ENCODE measurements at places on chromosomes 1 and 21.

GRCh38 chr1:36365381-36365780 lies 20.3 kb downstream of the STK40 start:
- H3K27ac ChIP-seq, result no peak overlapping the region
- H3K36me3 ChIP-seq, result peaks cover 32% of the 10 kb centered on the region
- H3K4me1 ChIP-seq, result peaks cover 36% of the 10 kb centered on the region
- no peaks in the 10 kb centered on the region for H3K27me3 ChIP-seq

GRCh38 chr1:2199042-2199810 lies 4.7 kb upstream of the FAAP20 start:
- peak; percentile 78 for DNase-seq
- peak overlapping the region; percentile 78 for H3K4me3 ChIP-seq
- peaks cover 16% of the 10 kb centered on the region for H3K36me3 ChIP-seq
- H3K27me3 ChIP-seq, result no peaks in the 10 kb centered on the region

DNA sequence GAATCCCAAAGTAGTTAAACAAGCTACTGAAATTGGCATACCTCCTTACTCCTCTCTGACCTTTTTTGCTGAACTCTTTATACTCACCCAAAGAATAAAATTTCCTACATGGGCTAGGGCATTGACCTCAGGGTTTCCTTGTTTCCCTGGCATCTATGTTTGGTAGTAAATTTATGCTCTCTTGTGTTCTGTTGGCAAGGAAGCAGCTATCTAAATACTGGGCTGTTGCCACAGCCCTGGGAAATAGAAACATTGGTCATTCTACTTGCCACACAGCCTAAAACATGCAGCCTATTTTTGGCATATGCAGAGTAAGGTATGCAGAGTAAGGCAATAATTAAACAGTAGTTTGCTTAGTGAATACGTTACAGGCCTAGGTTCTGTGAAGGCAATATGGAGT lies 351.4 kb downstream of the HLX start:
- H3K36me3 ChIP-seq, result peaks cover 4% of the 10 kb centered on the region
- no peak for DNase-seq
- no peak overlapping the region for H3K27ac ChIP-seq
- H3K4me3 ChIP-seq, result no peak overlapping the region

DNA sequence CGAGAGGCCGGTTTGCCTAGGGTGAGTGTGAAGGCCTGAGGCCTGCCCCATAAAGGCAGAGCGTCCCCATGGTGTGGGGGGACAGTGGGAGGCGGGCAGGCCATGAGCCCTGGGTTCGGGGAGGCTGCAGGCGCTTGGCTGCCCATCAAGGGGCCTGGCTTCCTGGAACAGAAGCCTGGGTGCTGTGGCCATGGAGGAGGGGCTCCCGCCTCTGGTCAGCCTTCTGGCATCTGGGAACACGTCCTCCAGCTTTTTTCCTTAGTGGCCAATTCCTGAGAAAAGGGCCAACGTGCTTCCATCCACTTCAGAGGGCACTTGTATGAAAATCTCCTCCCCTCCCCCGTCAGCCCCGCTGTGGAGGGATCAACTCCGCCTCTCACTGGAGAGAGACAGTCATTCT lies 58.7 kb downstream of the PRDM16 start:
- H3K27ac ChIP-seq, result no peak overlapping the region
- H3K27me3 ChIP-seq, result peaks cover 6% of the 10 kb centered on the region
- no peaks in the 10 kb centered on the region for H3K4me1 ChIP-seq

DNA sequence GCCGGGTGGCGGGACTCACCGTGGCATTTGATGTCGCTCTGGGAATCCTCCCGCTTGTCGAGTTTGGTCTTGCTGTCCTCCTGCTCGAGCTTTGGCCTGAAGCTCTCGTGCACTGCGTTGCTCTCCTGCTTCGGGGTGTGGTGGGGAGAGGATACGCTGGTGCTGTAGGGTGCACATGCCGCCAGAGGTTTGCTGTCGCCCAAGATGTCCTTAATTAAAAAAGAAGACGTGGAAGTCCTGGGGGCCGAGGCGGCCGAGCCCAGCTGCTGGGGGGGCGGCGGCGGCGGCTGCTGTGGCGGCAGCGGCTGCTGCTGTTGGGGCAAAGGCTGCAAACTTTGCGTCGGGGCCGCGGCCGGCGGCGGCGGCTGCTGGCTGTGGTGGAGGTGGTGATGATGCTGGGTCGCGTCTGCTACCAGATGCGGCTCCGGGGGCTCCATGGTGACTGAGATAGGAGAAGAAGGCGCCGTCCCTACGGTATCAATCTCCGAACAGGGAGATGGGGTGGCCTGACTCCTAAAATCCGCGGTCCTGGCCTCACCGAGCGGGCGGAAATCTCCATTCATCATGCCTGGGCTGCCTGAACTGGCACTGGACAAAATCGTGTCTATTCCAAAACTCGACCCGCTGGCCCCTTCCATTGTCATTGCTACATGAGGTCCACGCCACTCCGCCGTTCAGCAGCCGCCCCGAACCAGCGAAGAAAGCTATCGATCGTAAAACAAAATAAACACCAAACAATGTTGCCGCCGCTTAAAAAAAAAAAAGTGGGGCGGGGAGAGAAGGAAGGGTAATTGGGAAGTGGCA lies at the start of gene BARHL2:
Gene BARHL2 (minus strand): TSS at position 751 of the 804 bp plus-strand sequence. CDS start 107 bp downstream, at position 644.
- H3K27ac ChIP-seq, result no peak within 1 kb of the TSS
- H3K36me3 ChIP-seq, result peaks cover 33% of the 10 kb centered on the region

- peaks cover 68% of the 10 kb centered on the region for H3K4me1 ChIP-seq
- H3K4me3 ChIP-seq, result peak overlapping the region; percentile 53
- no peak for DNase-seq
- H3K36me3 ChIP-seq, result peaks cover 5% of the 10 kb centered on the region
- peak overlapping the region; percentile 75 for H3K27ac ChIP-seq
Observed at GRCh38 chr1:41678111-41678878, 193.8 kb upstream of the EDN2 start.

GRCh38 chr1:113663165-113663951 lies 95.9 kb downstream of the PHTF1 start:
- H3K4me1 ChIP-seq, result no peaks in the 10 kb centered on the region
- H3K27me3 ChIP-seq, result no peaks in the 10 kb centered on the region
- no peaks in the 10 kb centered on the region for H3K36me3 ChIP-seq
- H3K27ac ChIP-seq, result no peak overlapping the region
- H3K4me3 ChIP-seq, result no peak overlapping the region

- peaks cover 2% of the 10 kb centered on the region for H3K4me1 ChIP-seq
- H3K36me3 ChIP-seq, result no peaks in the 10 kb centered on the region
- no peak overlapping the region for H3K27ac ChIP-seq
- no peak overlapping the region for H3K4me3 ChIP-seq
- H3K27me3 ChIP-seq, result no peaks in the 10 kb centered on the region
- DNase-seq, result no peak
Observed at GRCh38 chr1:228359613-228360532, 46.8 kb downstream of the TRIM11 start.

- no peak for DNase-seq
- peaks cover 23% of the 10 kb centered on the region for H3K4me1 ChIP-seq
- peak overlapping the region; percentile 96 for H3K4me3 ChIP-seq
- H3K27me3 ChIP-seq, result no peaks in the 10 kb centered on the region
- H3K27ac ChIP-seq, result peak overlapping the region; percentile 86
- H3K36me3 ChIP-seq, result peaks cover 11% of the 10 kb centered on the region
Observed at GRCh38 chr21:45073301-45074047, 906 bp upstream of the ADARB1 start.

DNA sequence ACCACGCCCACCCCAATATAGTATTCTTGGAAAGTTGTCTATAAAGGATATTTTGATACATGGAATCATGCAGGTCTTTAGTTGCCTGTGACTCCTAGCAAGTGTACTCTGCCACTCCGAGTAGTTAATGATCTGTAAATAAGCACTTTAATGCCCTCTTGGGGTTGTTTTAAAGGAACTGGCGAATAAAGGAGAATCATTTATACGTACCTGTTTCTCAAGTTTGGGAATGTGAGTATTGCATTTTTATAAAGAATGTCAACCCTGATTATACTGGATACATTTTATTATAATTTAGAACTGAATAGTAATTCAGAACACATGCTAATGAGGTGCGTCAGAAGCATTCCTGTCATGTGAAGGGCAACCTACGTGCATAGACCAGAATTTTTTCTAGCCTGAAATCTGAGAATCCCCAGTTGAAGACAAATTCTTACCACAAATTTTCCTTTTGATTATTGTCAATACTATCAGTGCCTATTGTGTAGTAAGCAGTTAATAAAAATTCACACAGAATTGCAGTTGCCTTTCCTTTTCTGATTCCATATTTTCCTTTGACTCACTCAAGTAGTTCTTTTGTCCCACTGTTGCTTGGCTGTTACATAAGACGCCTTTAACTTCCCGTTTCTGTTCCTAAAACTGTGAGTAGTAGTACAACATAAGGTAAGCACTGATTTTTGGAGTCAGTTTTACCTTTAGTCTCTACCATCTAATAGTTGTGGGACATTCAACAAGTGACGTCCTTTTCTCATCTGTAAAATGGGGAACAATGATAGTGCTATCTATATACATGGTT lies 5.1 kb downstream of the AHCYL1 start:
- no peak overlapping the region for H3K4me3 ChIP-seq
- H3K27me3 ChIP-seq, result no peaks in the 10 kb centered on the region
- peaks cover 19% of the 10 kb centered on the region for H3K36me3 ChIP-seq
- H3K27ac ChIP-seq, result no peak overlapping the region
- peaks cover 59% of the 10 kb centered on the region for H3K4me1 ChIP-seq
- DNase-seq, result no peak

DNA sequence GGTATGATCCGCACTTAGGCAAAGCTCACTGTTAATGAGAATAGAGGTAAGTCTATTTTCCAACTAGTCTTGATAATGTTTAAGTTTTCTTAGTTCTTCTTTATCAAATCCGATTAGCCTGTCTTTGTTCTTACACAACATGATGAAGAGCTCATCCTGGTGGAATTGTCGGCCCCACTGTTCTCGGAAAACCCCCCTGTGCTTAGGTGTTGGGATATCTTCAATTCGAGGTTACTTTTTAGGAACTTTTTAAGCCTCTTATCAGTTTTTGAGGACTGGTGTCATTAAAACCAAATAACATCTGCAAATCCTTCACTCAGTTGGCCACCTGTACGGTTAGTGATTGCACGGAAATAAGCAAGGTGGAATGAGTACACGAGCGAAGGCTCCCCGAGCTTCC lies 60.7 kb upstream of the KIF26B start:
- H3K27ac ChIP-seq, result no peak overlapping the region
- H3K4me1 ChIP-seq, result no peaks in the 10 kb centered on the region
- H3K27me3 ChIP-seq, result no peaks in the 10 kb centered on the region
- H3K36me3 ChIP-seq, result no peaks in the 10 kb centered on the region
- DNase-seq, result no peak

DNA sequence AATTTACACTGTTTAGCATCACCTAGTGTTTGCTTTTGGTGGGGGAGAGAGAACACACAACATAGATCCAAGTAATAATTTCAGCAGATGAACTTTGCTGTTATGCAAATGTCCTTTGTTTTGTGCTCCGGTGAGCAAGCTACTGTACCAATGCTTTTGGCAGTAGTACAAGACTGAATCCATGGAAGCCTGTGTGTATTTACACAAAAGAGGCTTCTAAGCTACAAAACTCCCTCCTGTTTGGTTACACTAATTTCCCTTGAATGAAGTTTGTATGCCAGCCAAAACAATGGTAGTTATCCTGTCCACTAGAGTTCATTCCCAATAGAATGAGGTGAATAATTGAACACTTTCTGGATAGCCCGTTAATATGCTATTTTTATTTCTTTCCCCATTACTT lies 320.5 kb downstream of the KCTD3 start:
- no peak overlapping the region for H3K27ac ChIP-seq
- DNase-seq, result no peak
- H3K4me3 ChIP-seq, result no peak overlapping the region
- no peaks in the 10 kb centered on the region for H3K36me3 ChIP-seq
- H3K27me3 ChIP-seq, result no peaks in the 10 kb centered on the region
- no peaks in the 10 kb centered on the region for H3K4me1 ChIP-seq

GRCh38 chr1:29921741-29922140 lies 685.4 kb downstream of the PTPRU start:
- no peaks in the 10 kb centered on the region for H3K36me3 ChIP-seq
- H3K4me1 ChIP-seq, result no peaks in the 10 kb centered on the region
- DNase-seq, result no peak
- peaks cover 82% of the 10 kb centered on the region for H3K27me3 ChIP-seq
- no peak overlapping the region for H3K4me3 ChIP-seq
- no peak overlapping the region for H3K27ac ChIP-seq

GRCh38 chr1:151574575-151575529 lies 34.7 kb downstream of the TUFT1 start:
- no peaks in the 10 kb centered on the region for H3K4me1 ChIP-seq
- H3K36me3 ChIP-seq, result peaks cover 4% of the 10 kb centered on the region
- no peak for DNase-seq
- H3K4me3 ChIP-seq, result no peak overlapping the region

GRCh38 chr1:177687544-177687943 lies 282.3 kb downstream of the SEC16B start:
- H3K27ac ChIP-seq, result no peak overlapping the region
- H3K4me1 ChIP-seq, result no peaks in the 10 kb centered on the region
- H3K36me3 ChIP-seq, result no peaks in the 10 kb centered on the region
- H3K27me3 ChIP-seq, result no peaks in the 10 kb centered on the region
- no peak overlapping the region for H3K4me3 ChIP-seq
- DNase-seq, result no peak

DNA sequence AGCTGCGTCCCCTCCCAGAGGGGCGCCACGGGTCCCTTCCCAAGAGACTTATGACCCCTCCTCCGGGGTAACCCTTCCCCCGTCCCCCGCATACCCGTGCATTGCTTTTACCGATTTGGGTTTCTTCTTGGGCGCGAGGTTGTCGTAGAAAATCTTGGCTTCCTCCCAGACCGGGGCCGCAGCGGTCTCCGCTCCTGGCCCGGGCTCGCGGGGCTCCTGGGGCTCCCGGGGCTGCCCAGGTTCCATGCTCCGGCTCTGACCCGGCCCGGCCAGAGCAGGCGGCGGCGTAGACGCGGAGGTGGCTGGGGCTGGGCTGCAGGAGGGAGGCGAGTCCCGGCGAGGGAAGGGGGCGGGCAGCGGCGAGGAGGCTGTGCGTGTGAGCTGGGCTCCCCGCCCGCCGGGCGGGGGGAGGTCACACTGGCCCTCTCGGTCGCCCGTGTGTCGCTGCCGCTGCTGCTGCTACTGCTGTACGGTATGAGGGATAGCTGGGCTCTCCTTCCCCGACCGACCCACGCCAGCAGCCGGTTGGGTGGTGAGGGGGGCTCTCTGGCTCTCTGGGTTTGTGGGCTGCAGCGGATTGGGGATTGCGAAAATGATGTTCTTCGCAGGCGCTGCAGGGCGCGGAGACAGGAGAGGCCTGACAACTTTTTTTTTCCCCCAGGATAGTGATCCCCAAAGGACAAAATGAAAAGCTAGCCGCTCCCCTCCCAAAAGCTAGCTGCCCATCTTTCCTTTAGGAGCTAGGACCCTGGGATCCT lies at the start of gene NT5C1A:
Gene NT5C1A (minus strand): TSS at position 315 of the 758 bp plus-strand sequence. CDS start 69 bp downstream, at position 246.
- no peak for DNase-seq
- H3K27me3 ChIP-seq, result peaks cover 56% of the 10 kb centered on the region
- no peaks in the 10 kb centered on the region for H3K4me1 ChIP-seq
- H3K4me3 ChIP-seq, result peak within 1 kb of the TSS; percentile 35
- H3K36me3 ChIP-seq, result peaks cover 10% of the 10 kb centered on the region

DNA sequence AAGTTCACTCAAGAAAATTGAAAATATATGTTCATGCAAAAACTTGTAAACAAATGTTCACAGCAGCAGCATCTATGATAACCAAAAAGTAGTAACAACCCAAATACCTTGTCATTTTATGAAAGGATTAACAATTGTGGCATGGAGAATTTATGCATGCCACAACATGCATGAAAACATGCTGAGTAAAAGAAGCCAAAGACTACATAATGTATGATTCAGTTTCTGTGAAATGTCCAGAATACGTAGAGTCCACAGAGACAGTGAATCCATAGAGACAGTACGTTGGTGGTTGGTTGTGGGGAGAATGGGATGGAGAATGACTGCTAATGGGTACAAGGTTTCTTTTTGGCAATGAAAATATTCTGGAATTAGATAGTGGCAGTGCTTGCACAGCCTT lies 148.7 kb downstream of the MAST2 start:
- H3K4me1 ChIP-seq, result no peaks in the 10 kb centered on the region
- H3K4me3 ChIP-seq, result no peak overlapping the region
- H3K36me3 ChIP-seq, result no peaks in the 10 kb centered on the region
- no peak overlapping the region for H3K27ac ChIP-seq
- no peaks in the 10 kb centered on the region for H3K27me3 ChIP-seq
